Ascending aorta (tissue), 2 donors: ENCODE measurements at places on chromosomes 7 and 10. TPM values are rescaled to one million over a fixed set of nuclear protein-coding genes. Genes with fewer than 3 reads are reported as not detected.

KIAA1217 gene
- total RNA-seq = 13.0 TPM

DNA sequence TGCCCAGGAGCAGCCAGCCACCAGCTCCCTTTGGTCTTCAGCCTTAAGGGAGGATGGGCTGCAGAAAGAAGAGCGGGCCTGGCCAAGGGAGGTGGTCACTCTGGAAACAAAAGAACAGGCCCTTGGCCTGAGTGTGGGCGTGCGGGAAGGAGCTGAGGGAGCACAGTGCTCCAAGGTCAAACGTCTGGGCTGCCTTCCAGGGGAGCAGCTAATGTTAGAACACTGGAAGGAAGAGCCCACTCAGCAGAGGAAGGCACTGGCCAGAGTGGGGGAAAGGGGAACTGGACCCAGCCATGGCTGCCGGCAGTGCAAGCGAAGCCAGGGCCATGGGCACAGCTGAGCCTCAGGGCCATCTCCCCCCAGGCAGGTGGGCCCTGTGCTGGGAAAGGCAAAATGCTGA is 42.7 kb downstream of the FAM53B start:
- DNase-seq = peak; percentile 62

FBXL13 gene
- 0.75 TPM for total RNA-seq

GRCh38 chr10:113052076-113052830 is 102.2 kb downstream of the TCF7L2 start:
- DNase-seq = no peak

- no peak for DNase-seq
Measured at GRCh38 chr7:92925876-92926696, 89.7 kb upstream of the CDK6 start.

CRYGN gene
- not detected for total RNA-seq

VWA2 gene
- not detected for total RNA-seq

ZNF736 gene
- 6.0 TPM for total RNA-seq

DNA sequence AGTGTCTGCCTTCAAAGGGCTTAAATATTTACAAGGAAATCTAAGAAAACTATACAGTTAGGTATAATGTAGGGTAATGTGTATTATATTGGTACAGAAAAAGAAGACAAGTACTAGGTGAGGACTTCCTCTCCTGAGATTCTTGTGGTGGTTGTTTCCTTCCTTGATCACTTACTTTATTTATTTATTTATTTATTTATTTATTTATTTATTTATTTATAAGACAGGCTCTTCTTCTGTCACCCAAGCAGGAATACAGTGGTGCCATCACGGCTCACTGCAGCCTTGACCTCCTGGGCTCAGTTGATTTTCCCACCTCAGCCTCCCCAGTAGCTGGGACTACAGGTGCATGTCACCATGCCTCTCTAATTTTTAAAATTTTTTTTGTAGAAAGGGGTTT is 18.2 kb upstream of the DNAH11 start:
- no peak for DNase-seq

AKR1C2 gene
- 16.6 TPM for total RNA-seq

GRCh38 chr7:132437730-132438129 is 138.5 kb downstream of the PLXNA4 start:
- DNase-seq = no peak

DNA sequence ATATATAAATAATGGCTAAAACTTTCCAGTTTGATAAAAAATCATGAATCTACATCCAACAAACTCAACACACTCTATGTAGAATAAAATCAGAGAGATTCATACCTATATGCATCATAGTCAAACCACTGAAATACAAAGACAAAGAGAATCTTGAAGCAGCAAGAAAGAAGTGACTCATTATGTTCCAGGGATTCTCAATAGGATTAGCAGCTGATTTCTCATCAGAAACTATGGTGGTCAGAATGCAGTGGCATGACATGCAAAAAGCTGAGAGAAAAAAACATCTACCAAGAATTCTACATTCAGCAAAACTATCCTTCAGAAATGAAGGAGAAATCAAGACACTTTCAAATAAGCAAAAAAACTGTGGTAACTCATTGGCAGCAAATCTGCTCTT is 187.4 kb downstream of the RNLS start:
- no peak for DNase-seq

DNA sequence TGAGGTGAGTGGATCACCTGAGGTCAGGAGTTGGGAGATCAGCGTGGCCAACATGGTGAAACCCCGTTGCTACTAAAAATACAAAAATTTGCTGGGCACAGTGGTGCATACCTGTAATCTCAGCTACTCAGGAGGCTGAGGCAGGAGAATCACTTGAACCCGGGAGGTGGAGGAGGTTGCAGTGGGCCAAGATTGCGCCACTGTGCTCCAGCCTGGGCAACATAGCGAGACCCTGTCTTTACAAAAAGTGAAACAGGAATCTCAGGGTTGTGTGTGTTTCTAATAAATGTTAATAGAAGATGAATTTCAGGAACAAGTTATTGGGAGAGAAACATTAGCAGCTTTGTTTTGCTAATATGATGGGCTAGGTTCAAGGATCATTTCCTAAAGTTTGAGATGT is 19.9 kb downstream of the PPP2R2D start:
- no peak for DNase-seq

GRCh38 chr7:120709972-120710320 is 148.0 kb downstream of the TSPAN12 start:
- DNase-seq = no peak

DNA sequence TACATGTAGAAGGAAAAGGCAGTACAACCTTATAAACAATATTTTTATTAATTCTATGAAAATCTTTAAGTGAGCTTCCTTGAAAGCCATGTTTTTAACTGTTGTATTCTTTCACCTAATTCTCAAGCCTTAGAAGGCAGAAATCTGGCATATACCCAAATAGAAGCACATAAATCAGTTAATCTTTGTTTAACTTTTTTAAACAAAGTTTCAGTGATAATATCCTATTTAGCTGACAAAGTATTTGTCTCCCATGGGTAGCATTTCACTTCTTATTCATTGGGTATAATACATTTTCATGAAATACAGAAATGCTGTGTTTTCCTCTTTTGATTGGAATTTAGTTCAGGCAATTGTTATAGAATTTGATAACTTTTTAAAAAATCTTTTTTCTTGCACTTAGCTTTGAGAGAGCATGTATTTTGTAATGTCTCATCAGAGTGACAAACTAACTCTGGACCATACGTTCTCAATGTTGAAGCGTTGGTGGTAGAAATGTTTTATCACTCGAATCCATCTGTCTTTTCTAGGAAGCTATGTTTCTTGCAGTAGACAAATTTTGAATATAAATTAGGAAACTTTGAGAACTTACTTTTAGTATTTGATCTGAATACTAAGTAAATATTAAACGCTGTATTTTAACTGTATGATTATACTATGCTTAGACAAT is 78.1 kb downstream of the CREM start:
- no peak for DNase-seq

HOXA10 gene
- not detected for total RNA-seq

DNA sequence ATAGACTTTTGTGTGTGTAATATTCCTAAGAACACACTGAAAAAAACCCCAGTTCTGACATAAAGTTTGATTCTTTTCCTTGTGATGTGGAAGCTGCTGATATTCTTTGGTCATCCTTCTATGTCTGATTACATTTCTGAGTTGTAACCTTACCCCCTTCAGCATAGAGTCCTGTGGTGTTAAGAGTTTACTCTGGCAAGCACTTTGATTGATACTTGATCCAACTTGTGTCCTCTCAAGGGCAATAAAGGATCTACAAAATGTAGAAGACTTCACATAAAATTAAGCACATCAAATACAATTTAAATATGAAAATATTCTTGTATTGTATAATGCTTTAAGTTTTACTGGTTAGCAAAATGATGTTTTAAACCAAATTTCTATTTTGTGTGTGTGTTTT is 221.7 kb upstream of the DKK1 start:
- no peak for DNase-seq

DNA sequence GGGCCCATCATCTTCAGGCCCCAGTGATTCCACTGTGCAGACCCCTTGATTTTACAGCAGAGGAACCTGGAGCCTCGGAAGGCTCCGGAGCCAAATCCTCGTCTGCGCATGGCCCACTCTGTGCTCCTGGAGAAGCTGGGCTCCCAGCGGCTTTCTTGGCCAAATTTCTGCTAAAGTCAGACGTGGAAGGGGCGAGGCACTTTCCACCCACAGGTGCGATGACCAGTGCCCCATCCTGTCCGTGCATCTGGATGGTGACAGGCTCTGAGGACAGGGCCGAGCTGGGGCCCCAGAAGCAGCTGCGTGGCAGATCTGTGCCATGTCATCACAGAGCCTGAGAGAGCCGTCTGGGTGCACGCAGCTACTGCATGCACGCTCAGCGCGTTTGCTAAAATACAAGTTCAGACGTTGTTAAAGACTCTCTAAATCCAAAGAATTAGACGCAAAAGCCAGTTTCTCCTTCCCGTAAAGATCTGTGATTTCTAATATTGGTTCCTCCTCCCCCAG is 57.2 kb downstream of the JAKMIP3 start:
- no peak for DNase-seq

GRCh38 chr10:86960003-86960862 is 1.8 kb downstream of the SNCG start:
- no peak for DNase-seq

DNA sequence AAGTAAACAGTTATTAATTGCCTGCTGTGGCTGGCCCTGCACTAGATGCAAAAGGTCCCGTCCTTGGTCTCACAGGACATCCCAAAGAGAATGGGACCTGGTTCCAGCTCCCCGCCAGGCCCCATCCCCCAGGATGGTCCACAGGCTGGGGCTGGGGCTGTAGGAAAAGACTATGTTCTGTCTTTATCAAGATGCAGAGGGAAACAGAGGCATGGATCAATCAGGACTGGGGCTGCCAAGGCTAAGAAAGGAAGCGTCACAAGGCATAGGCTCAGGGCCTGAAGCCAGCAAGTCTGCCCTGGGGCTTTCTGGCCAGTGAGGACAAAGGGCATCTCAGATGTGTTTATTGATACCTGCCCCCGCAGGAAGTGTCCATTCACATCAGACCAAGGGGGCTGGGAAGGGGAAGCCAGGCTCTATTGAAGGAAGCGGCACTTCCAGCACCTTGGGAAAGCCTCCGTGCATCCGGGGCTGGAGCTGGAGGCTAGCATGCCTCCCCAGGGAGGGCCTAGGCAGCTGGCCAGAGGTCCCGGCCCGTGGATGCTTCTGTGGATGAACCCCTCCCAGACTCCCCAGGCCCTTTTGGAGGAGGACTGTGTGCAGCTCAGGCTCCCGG is 5.8 kb downstream of the VSIR start:
- DNase-seq = no peak

- no peak for DNase-seq
Measured at GRCh38 chr7:88111140-88111743, 108.6 kb downstream of the SRI start.

DNA sequence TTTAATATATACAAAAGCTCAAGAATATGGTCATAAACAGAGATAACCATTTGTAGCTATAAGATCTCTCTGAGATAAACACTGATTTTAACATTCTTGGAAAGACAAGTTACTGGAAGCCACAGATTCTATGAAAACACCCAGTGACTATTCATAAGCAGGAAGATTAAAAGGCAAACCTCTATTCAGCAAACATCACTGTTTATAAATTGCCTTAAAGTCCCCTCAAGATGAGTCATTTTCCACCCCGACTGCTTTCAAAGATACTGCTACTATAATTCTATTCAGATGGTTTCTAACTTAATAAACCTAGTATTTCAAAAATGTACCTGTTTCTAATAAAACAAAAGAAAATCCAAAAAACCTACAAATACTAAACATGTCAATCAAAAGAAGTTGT is 21.0 kb downstream of the TM9SF3 start:
- no peak for DNase-seq

DNA sequence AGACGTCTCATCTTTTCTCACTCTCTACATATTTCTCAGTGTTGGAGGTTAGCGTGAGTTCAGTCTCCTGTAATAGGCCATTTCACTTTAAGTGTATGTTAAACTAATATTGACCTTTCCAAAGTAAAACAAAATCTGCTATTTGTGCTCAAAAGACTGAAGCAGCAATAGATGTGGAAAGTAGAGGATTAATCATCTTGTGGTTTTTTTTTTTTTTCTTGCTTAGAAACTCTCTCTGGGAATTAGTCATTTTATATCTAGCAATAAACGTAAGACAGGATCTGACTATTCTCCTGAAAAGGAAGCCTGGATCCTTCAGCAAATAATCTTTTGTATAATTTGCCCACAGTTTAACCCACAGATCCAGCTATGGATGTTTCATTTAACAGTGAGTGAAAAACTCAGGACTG is 81.7 kb downstream of the NRP1 start:
- DNase-seq = no peak

DNA sequence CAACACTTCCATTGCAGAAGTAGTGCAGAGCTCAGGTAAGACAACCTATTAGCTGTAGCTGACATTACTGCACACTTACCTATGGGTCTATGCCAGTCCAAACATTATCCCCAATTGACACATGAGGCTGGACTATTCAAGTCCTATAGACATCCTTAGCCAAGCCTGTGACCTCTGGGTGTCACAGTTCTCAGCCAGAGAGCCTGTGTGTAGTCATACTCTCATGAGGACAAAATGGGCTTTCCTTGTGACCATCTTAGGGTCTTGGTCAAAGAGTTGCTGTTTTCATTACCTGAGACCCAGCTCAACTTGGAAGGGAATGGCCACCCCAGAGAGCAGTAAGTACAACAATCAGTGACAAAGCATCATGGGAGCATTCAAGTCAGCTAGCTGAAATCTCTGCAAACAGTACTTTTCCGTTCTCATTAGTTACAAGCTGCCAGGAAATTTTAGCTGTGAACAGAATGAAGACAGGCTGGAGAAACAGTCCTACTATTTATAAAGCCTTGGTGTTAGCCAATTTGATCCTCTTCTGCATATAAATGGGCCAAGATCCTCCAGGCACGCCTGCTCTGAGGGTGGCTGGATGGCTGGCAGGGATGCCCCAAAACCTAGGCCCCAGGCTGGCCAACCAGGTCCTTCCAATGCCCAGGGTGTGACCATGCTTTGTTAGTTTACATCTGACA is 44.3 kb downstream of the NUDCD3 start:
- no peak for DNase-seq

GRCh38 chr10:45557275-45557905 is 115.2 kb downstream of the ZFAND4 start:
- no peak for DNase-seq

GRCh38 chr10:80700760-80701444 is 163.2 kb downstream of the SH2D4B start:
- no peak for DNase-seq

DNA sequence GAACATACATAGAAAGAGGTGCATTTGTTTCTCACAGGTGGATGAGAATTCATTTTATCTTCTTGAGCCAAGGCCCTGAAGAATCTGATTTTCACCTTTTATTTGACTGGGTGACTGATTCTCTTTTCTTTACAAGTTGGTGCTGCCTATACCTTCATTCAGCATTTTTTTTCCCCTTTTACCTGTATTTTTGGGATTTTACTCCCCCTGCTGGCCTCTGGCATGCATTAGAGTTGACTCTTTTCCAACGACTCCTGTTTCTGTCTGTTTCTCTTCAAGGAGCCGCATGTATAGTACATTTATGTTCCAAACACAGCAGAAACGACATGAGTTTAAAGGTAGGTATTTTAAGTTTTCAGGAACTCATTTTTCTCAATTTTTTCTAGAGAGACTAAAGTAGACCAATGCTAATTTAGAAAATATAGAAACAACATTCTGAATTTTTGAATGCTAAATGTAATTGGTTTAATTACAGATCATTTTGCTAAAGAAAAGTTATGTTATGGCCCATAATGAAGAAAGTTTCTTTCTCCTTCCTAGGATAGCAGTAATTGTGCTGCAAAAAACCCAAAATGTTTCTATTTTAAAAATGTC is 149.8 kb upstream of the HDAC9 start:
- no peak for DNase-seq

- DNase-seq = no peak
Measured at GRCh38 chr7:21412957-21413356, 14.9 kb upstream of the SP4 start.

FGL2 gene
- 77.9 TPM for total RNA-seq

- no peak for DNase-seq
Measured at GRCh38 chr10:48470115-48470892, 134.6 kb downstream of the ARHGAP22 start.

HGF gene
- total RNA-seq = 11.7 TPM
